ENCODE measurements at places on chromosomes 7 and 10. TPM values are rescaled to one million over a fixed set of nuclear protein-coding genes. Genes with fewer than 3 reads are reported as not detected.
A peak's percentile ranks its signal among the peaks of the same experiment; 100 is the strongest.

Gene ZNF488
- under 0.01 TPM for total RNA-seq

Gene CCL26
- total RNA-seq: not detected

Gene PAPSS2
- 138 TPM for total RNA-seq

- DNase-seq: peak; percentile 75
These were observed 154.8 kb upstream of the PRSS58 start for GRCh38 chr7:142412551-142413193.

Measured in dermis blood vessel endothelial cell (primary cell).